ENCODE measurements at places on chromosomes 16 and 17. TPM values are rescaled to one million over a fixed set of nuclear protein-coding genes. Genes with fewer than 3 reads are reported as not detected.
A peak's percentile ranks its signal among the peaks of the same experiment; 100 is the strongest.

- no peaks in the 10 kb centered on the region for H3K36me3 ChIP-seq
- no peak overlapping the region for H3K27ac ChIP-seq
- peak overlapping the region; percentile 28 for H3K4me3 ChIP-seq
- no peak for DNase-seq
- H3K27me3 ChIP-seq = peaks cover 37% of the 10 kb centered on the region
Measured at GRCh38 chr16:67394155-67395104, 1.1 kb upstream of the TPPP3 start.

Gene FAM20A
- total RNA-seq = not detected

DNA sequence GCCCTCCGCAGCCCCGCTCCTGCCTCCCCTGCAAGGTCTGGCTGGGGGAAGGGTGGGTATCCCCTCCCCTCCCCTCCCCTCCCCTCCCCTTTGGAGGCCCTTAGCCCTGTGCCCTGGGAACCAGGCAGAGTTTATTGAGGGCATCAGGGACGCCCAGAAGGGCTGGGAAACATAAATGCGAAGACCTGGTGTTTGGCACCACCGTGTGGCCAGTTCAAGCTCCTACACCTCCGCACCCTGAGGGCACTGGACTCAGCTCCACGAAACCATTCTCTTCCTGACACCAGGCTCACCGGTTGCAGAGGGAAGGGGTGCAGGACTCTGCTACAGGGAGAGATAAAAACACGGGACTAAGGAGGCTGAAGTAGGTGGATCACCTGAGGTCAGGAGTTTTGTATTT is 1.0 kb upstream of the AIPL1 start:
- H3K4me3 ChIP-seq = no peak overlapping the region
- H3K27ac ChIP-seq = no peak overlapping the region
- peaks cover 11% of the 10 kb centered on the region for H3K27me3 ChIP-seq
- peak; percentile 51 for DNase-seq

Gene HSPB9
- total RNA-seq = not detected

GRCh38 chr17:42766124-42766523 is 5.1 kb downstream of the RAMP2 start:
- H3K27ac ChIP-seq = no peak overlapping the region
- peaks cover 27% of the 10 kb centered on the region for H3K27me3 ChIP-seq
- DNase-seq = no peak
- H3K4me1 ChIP-seq = peaks cover 8% of the 10 kb centered on the region

- no peak overlapping the region for H3K4me3 ChIP-seq
- no peak for DNase-seq
- no peak overlapping the region for H3K27ac ChIP-seq
- no peaks in the 10 kb centered on the region for H3K27me3 ChIP-seq
Measured at GRCh38 chr16:17408955-17409441, 61.8 kb downstream of the XYLT1 start.

Gene MT2A
- 50.8 TPM for total RNA-seq

- no peaks in the 10 kb centered on the region for H3K36me3 ChIP-seq
- no peak overlapping the region for H3K27ac ChIP-seq
- DNase-seq = no peak
- no peaks in the 10 kb centered on the region for H3K27me3 ChIP-seq
- no peaks in the 10 kb centered on the region for H3K4me1 ChIP-seq
Measured at GRCh38 chr16:25643633-25644032, 48.1 kb upstream of the HS3ST4 start.

Gene DNAI2
- total RNA-seq = 0.66 TPM

DNA sequence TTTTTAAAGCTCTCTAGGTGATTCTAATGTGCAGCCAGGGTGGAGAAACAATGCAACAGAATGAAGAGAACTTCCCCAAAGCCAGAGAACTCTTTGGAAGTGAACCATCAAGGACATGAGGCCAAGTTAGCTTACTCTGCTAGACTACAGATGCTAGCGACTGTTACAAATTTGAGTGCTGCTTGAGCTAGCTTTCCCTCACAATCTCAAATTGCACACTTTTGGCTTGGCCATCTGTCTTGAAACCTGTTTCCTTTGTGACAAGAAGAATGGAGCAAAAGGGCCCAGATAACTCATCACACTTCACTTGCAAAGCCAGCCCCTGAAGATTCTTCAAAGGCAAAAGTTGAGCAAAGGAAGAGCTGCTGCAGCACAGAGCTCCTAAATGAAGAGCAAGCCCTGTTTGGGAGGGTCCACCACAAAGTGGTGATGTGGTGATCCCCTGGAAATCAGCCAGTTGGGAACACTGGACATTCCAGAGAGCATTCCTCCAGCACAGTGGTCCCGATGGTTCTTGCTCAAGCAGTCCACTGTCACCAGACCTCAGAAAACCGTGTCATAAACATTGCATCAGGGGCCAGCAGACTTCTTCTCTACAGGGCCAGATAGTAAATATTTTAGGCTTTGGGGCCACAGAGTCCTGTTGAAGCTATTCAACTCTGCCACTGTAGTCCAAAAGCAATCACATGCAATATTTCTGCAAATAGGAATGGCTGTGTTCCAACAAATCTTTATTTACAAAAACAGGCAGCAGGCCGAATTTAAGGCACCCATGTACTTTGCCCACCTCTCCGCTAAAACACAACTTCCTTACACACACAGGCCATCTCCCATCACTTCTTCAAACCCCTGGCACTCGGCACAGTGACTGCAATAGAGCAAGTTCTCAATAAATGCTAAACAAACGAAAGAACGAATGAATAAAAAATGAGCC is 21.2 kb downstream of the SLC39A11 start:
- no peak for DNase-seq
- peaks cover 18% of the 10 kb centered on the region for H3K36me3 ChIP-seq
- H3K4me3 ChIP-seq = no peak overlapping the region
- no peaks in the 10 kb centered on the region for H3K4me1 ChIP-seq
- H3K27me3 ChIP-seq = no peaks in the 10 kb centered on the region
- H3K27ac ChIP-seq = no peak overlapping the region

Gene PLSCR3
- total RNA-seq = 66.3 TPM

- H3K4me3 ChIP-seq = no peak overlapping the region
- H3K27me3 ChIP-seq = no peaks in the 10 kb centered on the region
- H3K27ac ChIP-seq = no peak overlapping the region
- H3K36me3 ChIP-seq = no peaks in the 10 kb centered on the region
Measured at GRCh38 chr16:78505544-78506366, 406.3 kb downstream of the WWOX start.

Gene FOXL1
- total RNA-seq = not detected

- H3K36me3 ChIP-seq = no peaks in the 10 kb centered on the region
- no peak for DNase-seq
- H3K4me1 ChIP-seq = no peaks in the 10 kb centered on the region
- no peaks in the 10 kb centered on the region for H3K27me3 ChIP-seq
Measured at GRCh38 chr16:79134300-79134699, 466.2 kb downstream of the MAF start.

- no peak overlapping the region for H3K4me3 ChIP-seq
- no peak for DNase-seq
Measured at GRCh38 chr17:57511475-57512123, 233.5 kb downstream of the CCDC182 start.

Gene CCDC43
- 23.6 TPM for total RNA-seq

- no peak overlapping the region for H3K27ac ChIP-seq
- DNase-seq = no peak
- peaks cover 7% of the 10 kb centered on the region for H3K27me3 ChIP-seq
- no peaks in the 10 kb centered on the region for H3K36me3 ChIP-seq
Measured at GRCh38 chr16:20382202-20382948, 22.2 kb downstream of the PDILT start.

Gene CLEC19A
- not detected for total RNA-seq

DNA sequence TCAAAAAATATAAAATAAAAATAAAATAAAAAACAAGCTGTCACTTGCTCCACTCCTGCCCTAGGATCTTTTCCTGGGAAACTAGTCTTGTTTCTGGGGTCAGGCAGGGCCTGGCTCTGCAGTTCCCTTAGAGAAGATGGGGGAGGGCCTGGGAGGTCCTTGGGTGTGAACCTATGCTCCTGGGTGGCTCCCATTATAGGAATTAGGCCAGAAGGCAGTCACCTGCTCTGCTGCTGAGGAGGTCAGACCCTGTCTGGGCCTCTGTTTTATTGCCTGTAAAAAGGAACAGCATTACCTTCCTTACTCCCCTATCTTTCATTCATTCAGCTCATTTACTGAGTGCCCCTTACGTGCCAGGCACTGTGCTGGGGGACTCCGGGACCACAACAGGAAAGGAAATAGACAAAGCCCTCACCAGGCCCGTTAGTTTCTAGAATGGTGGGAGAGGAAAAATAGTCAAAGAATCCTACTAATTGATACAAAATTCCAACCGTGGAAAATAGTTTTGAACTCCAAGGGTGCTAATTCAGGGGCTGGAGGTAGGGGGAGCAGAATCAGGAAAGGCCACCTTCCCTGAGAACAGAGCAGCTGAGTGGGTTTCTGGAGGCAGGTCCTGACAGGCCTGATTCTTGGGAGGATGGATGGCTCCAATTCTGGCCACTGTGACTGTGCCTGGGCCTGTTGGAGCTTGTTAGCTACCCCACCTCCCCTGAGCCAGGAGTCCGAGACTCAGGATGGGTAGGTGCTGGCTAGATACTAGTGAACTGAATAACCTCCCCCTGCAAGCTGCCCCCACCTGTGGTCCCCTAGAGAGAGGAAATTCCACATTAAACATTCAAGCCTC is 1.3 kb upstream of the SLC46A1 start:
- no peak overlapping the region for H3K4me3 ChIP-seq
- no peak for DNase-seq
- no peaks in the 10 kb centered on the region for H3K36me3 ChIP-seq
- peaks cover 24% of the 10 kb centered on the region for H3K4me1 ChIP-seq
- no peak overlapping the region for H3K27ac ChIP-seq

GRCh38 chr17:32862940-32863339 is 14.0 kb downstream of the MYO1D start:
- H3K27ac ChIP-seq = no peak overlapping the region
- H3K27me3 ChIP-seq = no peaks in the 10 kb centered on the region
- H3K4me1 ChIP-seq = no peaks in the 10 kb centered on the region

All from CD4-positive, alpha-beta T cell (primary cell).